Activated CD8-positive, alpha-beta T cell treated with anti-CD3 and anti-CD28 coated beads for 36 hours (primary cell): ENCODE measurements at places on chromosomes 1 and 21. TPM values are rescaled to one million over a fixed set of nuclear protein-coding genes. Genes with fewer than 3 reads are reported as not detected.

The CNR2 gene
- 0.25 TPM for total RNA-seq

DNA sequence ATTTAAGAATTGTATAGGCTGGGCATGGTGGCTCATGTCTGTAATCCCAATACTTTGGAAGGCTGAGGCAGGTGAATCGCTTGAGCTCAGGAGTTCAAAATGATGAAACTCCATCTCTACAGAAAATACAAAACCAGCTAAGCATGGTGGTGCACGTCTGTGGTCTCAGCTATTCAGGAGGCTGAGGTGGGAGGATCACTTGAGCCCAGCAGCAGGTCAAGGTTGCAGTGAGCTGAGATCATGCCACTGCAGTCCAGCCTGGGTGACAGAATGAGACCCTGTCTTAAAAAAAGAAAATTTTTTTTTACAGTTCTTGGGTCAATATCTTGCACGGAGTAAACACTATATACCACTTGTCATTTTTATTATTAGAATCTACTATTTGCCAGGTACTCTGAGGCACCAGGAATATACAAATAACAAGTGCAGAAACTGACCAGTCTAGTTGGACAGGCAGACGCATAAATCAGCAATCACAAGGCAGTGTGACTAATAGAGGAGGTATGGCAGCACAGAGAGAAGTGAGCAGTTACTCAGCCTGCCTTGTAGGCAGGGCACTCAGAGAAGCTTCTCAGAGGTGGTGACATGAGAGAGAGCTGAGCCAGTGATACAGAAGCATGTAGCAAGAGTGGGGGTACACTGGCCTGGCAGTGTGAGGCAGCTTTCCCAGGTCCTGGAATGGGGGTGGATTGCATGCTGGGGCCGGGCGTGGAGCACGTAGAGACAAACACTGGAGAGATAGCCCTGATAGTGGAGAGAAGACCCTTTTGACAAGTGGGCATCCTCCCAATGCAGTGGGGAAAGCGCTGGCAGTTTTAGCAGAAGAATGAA is 8.0 kb downstream of the PHLDA3 start:
- no peak for DNase-seq
- H3K4me1 ChIP-seq: peaks cover 3% of the 10 kb centered on the region
- no peaks in the 10 kb centered on the region for H3K36me3 ChIP-seq
- H3K27ac ChIP-seq: no peak overlapping the region

- peaks cover 19% of the 10 kb centered on the region for H3K36me3 ChIP-seq
- H3K4me3 ChIP-seq: no peak overlapping the region
- H3K27me3 ChIP-seq: no peaks in the 10 kb centered on the region
- H3K4me1 ChIP-seq: peaks cover 31% of the 10 kb centered on the region
- no peak overlapping the region for H3K27ac ChIP-seq
These were observed 683 bp downstream of the LRRC8B start for GRCh38 chr1:89525169-89525855.

DNA sequence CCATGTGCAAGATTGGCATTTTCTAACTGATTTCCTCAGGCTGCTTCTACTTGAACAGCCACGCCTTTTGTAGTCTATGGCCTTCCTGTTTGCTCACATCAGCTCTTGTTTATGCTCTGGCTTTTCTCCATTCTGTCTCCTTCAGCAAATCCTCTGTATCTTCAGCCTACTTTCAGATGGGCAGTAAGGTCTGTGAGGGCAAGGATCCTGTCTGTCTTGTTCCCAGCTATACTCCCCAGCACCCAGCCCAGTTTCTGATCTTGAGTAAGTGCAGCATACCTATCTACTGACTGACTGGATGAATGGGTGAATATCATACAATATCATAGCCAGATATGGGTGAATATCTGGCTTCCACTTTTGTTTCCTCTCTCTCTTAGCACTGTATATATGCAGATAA is 438.1 kb downstream of the LMO4 start:
- peaks cover 1% of the 10 kb centered on the region for H3K27me3 ChIP-seq
- H3K36me3 ChIP-seq: no peaks in the 10 kb centered on the region
- H3K4me3 ChIP-seq: no peak overlapping the region
- H3K4me1 ChIP-seq: peaks cover 6% of the 10 kb centered on the region
- no peak overlapping the region for H3K27ac ChIP-seq

The EXTL1 gene
- not detected for total RNA-seq

GRCh38 chr21:45306453-45306831 is 18.7 kb upstream of the POFUT2 start:
- no peak overlapping the region for H3K4me3 ChIP-seq
- H3K27me3 ChIP-seq: no peaks in the 10 kb centered on the region
- H3K27ac ChIP-seq: no peak overlapping the region
- H3K36me3 ChIP-seq: no peaks in the 10 kb centered on the region
- H3K4me1 ChIP-seq: peaks cover 8% of the 10 kb centered on the region

GRCh38 chr1:17735348-17735747 is 19.8 kb upstream of the ACTL8 start:
- no peak overlapping the region for H3K4me3 ChIP-seq
- H3K27ac ChIP-seq: no peak overlapping the region
- no peaks in the 10 kb centered on the region for H3K36me3 ChIP-seq

- no peaks in the 10 kb centered on the region for H3K27me3 ChIP-seq
- DNase-seq: no peak
- H3K4me3 ChIP-seq: no peak overlapping the region
- H3K27ac ChIP-seq: no peak overlapping the region
- no peaks in the 10 kb centered on the region for H3K36me3 ChIP-seq
- no peaks in the 10 kb centered on the region for H3K4me1 ChIP-seq
These were observed 875.9 kb downstream of the TTLL7 start for GRCh38 chr1:83123019-83123418.

DNA sequence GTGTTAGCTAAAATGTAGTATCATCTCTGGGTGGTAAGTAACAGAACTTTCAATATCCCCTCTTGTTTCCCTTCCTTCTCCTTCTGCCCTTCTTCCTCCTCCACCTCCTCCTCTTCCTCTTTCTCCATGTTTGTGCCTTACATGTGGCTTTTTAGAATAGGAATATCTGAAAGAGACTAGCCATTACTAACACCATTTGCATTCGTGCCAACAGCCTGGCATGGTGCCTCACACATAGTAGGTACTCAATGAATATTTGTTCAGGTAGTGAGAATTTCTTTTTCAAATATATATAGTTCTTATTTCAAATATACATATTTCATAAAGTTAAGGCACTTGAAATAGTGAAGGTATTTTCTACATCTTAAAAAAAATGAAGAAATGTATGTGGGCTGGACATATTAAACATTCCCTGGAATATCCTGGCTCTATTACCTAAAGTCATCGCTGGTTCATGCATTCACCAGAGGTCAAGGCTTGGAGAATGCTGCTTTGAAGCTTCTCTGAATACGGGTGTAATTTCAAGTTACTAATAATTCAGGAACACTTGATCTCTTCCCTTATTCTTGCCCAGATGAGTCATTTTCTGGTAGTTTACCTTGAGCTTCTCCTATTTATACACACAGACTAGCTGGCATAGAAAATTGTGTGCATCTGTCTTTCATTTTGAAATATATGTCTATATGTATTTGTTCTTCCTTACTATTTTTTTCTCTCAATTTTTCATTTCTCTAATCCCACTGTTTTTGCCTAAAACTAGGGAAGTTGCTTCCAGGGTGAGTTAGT is 319.4 kb downstream of the TGFB2 start:
- no peak overlapping the region for H3K27ac ChIP-seq
- H3K4me1 ChIP-seq: no peaks in the 10 kb centered on the region
- DNase-seq: no peak
- no peak overlapping the region for H3K4me3 ChIP-seq
- H3K27me3 ChIP-seq: no peaks in the 10 kb centered on the region

GRCh38 chr1:20431176-20431460 is 54.9 kb downstream of the CAMK2N1 start:
- H3K27me3 ChIP-seq: peaks cover 43% of the 10 kb centered on the region
- H3K4me3 ChIP-seq: no peak overlapping the region
- H3K27ac ChIP-seq: no peak overlapping the region
- no peaks in the 10 kb centered on the region for H3K36me3 ChIP-seq
